HS-27A (cell line): ENCODE measurements at places on chromosomes 11 and 22.

DNA sequence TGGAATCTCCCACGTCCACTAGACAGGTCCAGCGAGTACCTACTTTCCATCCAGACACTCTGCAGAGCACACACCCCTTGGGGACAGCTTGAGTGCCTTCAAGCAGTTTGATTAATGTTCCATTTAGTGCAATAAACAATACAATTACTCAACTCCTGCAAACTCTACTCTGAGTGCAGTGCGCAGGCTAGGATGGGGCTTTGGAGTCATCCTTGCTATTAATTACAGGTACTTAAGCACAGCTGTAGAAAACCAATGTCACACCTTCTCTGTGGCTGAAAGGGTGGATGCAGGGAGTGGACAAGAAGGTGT, 82.6 kb downstream of the MN1 start:
- DNase-seq, result no peak

DNA sequence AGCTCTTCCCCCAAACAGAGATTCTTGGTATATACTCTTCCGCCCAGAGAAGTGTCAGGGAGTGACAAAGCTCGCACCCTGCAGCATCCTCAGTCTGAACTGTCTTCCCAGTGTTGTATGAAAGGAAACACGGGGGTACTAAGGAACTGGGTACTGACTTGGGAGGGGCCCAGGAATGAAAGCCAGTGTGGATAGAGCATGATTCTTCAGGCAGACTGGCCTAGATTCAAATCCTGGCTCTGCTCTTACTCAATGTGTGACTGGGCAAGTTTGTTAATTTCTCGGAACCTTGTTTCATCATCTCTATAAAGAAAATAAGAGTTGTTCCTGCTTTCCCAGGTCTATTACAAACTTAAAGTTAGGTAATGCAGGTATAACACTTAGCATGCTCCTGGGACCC, 266.0 kb upstream of the NARS2 start:
- no peak for DNase-seq

GRCh38 chr11:113351068-113351450, 36.5 kb upstream of the ANKK1 start:
- DNase-seq, result no peak

GRCh38 chr11:80031014-80031600, 590.3 kb upstream of the TENM4 start:
- DNase-seq, result no peak

GRCh38 chr11:120598517-120599257, 87.1 kb downstream of the GRIK4 start:
- no peak for DNase-seq

DNA sequence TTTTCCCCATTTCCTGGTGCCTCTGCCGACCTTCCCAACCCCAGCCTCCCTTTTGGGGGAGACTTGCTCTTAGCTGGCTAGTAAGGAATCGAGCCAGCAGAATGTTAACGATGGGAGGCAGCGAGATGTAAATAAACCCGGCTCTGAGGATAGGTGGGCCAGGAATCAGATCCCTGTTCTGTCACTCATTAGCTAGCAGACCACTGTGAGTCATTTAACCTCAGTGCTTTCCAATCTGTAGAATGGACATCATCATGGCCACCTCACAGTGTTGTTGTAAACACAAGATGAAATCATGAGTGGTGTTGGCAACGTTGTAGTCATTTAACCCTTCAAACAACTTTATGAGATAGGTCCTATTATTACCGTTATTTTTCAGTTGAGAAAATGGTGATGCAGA, 208.6 kb downstream of the KIRREL3 start:
- DNase-seq, result no peak

GRCh38 chr11:65595131-65595530, 469 bp downstream of the KCNK7 start:
- DNase-seq, result no peak

DNA sequence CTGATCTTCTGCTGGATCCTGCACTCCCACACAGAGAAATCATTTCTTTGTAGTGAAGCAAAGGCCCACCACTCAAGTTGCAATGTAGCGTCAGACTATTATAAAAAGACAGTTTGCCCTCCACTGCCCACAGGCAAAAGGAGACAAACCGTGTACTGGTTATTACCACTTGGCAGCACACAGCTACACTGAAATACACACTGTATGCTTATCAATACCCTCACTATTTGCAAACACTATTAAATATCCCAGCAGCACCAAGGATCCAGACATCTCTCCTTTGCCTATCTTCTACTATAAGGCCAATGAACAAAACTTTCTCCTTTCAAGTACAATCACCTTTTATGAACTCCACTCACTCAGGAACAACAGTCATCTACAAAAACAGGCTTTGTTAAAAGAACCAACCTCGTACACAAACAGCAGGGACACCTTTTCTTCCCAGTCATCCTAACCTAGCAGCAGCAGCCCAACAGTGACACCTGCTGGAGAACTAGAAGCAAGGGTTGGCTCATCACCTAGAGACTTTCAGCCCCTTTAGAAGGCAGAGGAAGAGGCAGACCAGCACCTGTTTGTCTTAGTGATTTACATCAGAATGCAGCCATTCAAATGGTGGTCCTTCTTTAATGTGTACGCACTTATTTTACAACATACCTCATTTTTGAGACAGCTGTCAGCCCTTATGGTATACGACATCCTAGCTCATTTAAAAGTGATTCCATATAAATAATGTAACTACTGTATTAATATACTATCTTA, 56.1 kb downstream of the AMBRA1 start:
- DNase-seq, result no peak

- DNase-seq, result no peak
Measured at GRCh38 chr11:111352231-111352746, 26.8 kb downstream of the POU2AF1 start.

DNA sequence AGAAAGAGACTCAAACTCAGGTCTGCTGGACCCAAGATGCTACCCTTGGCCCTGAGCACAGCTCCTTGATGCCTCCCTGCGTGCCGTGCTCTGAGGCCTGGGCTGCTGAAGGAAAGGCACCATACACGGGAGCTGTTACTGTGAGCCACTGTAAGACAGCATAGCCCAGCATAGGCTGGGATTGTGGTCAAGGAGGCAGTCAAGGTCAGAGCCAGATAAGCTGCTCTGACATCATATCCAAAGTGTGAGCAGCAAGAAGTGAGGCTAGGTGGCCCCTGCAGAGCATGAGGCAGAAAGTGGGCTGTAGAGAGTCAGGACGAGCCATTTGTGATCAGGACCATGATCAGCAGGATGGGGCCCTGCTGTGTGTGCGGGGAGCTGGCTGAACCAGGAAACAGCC, 7.7 kb downstream of the SLC22A8 start:
- no peak for DNase-seq

DNA sequence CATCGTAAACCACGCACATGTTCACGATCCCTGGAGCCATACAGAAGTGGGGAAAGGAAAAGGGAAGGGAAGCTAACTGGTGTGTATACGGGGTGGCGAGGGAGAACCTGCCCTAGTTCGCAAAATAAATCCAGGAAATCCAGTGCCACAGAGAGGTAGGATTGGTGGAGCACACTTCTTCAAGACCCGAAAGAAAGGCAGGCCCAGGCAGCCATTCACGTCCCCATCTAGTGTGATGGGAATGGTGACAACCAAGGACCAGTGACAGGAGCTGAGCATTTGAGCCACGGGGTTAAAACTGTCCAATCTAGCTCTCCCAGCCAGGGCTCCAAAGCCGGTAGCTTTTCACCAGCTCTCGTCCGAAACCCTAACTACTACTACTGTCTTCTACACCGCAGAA, 53.7 kb downstream of the IGSF9B start:
- DNase-seq, result no peak

GRCh38 chr11:28659716-28660348, 551.6 kb downstream of the METTL15 start:
- DNase-seq, result no peak

- DNase-seq, result no peak
Measured at GRCh38 chr22:35864545-35865165, 147.0 kb downstream of the APOL5 start.

DNA sequence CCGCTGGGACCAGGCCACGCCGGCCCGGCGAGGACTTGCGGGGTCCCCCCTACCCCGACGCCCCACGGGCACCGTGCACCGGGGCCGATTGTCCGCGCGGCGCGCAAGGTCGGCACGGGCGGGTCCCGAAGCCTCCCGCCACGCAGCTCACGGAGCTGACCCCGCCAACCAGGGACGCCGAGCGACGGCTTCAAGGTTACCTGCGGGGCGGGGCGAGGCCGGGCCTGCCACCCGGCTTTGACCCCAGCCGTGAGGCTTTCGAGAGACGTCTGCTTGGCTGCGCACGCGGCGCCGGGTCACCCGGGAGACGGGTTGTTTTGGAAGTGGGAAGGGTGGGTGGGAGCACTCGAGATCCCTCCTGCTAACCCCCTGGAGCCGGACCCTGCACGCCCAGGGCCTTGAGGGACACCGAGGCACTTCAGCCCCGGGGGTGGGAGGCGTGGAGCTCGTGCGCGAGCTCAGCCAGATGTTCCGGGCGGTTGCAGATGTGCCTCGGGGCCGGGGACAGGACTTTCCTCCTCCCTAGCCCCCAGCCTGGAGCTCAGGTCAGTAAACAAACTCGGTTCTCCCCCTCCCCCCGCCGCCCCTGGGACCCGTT, 3.2 kb upstream of the WNT11 start:
- no peak for DNase-seq

DNA sequence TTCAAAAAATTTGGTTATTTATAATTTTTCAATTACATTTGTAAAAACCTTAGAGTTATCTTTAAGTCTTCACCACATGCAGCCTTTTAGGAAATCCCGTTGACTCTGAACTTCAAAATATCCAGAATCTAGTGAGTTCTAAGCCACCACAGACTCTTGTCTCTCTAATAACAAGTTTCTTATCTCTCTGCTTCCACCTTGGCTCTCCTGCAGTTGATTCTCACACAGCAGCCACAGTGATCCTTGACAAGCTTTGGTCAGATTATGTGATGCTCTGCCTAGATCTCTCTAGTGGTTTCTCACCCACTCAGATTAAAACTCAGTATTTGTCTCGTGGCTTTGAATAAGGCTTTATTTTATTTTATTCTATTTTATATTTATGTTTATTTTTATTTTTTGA, 8.6 kb downstream of the HSD17B12 start:
- DNase-seq, result no peak

DNA sequence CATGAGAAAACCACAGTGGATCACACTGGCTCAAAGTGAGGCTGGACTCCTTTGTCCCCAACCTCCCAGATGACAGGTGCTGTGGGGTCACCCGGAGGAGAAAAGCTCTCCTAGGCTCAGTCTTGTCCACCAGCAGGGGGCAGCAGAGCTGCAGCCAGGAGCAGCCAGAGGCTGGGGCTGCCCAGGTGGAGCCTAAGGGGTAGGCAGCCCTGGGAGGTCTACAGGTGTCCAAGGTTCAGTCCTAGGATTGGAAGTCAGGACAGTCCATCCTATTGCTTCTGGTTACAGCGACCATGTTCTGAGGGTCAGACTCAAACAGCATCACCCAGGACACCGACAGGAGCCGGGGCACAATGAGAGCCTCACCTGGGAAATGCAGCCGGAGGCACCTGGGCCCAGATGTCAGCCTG, 77.6 kb upstream of the IGLL5 start:
- no peak for DNase-seq

DNA sequence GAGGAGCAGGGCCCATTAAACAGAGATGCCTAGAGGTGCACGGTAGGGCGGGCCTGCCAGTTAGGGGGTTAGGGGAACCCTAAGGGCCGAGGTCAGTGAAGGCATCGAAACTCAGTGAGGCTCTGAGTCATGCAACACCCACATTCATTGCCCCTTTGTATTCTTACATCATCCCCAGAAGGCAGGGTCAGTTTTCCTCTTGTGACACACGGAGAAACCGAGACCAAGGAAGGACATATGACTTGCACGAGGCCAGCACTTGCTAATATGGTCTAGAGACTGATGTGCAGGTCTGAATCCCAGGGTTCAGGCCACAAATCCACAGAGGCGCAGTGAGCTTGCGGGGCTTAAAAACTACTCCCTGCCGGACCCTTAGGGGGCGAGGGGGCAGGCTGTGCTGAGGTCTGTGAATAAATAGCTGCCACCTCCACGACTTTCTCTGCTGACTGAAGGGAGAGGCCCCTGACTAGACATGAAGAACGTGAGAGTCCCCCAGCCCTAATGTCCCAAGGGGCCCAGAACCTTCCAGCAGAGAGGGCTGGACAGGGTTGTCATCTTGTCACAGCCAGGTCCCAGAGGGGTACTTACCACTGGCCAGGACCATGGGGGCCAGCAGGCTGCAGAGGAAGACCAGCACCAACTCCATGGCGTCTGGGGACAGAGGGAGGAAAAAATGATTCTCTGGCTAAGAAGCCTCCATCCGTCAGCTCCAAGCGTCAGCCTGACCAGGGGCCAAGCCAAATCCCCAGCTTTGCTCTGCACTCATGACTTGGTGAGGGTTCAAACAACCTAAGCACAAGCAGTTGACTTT, 17.8 kb upstream of the FXYD2 start:
- DNase-seq, result no peak

DNA sequence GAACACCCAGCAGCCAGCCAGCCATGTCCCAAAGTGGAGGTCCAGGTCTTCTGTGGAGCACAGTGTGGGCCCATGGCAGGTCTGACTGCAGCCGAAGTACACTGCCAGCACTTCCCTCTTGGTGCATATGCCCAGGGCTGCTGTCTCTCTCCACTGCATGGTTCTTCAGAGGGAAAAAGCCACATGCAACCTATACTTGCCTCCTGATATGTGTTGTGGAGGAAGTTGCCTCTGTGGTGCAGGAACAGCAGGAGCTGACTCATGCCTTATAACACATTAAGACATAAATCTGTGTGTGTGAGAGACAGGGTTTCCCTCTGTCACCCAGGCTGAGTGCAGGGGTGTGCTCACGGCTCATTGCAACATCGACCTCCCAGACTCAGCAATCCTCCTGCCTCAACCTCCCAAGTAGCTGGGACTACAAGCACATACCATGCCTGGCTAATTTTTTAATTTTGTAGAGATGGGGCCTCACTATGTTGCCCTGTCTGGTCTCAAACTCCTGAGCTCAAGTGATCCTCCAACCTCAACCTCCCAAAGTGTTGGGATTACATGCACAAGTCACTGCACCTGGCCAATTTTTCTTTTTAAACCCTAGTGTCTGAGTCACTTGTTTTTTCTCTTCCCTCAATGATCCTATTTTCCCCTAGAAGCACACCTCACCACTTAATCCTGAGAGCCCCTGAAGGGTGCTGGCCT, 98.8 kb downstream of the MPPED2 start:
- no peak for DNase-seq

GRCh38 chr11:133326849-133327248, 205.5 kb downstream of the OPCML start:
- no peak for DNase-seq

DNA sequence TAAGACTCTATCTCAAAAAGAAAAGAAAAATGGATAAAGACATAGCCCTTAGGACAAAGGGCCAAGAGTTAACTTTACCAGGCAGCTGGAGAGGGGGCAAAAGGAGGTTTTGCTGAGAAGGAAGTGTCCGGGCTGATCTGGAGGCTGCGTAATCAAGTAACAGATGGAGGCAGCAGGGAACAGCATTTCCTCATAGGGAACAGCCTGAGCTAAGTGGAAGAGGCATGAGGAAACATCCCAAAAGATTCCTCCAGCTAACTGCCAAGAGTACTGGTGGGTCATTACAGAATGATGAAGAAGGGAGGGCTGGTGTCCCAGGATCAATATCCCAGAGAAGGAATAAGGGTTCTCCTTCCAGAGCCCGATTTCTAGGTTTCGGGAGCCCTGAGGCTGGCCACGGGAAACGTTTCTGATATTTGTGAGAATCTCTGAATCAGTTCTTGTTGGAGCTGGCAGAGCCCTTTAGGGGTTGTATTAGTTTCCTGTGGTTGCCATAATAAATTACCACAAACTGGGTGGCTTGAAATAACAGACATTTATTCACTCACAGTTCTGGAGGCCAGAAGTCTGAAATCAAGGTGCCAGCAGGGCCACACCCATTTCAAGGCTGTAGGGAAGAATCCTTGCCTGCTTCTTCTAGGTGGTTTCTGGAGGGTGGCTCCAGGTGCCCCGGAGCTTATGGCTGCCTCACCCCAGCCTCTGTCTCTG, 21.2 kb downstream of the LIF start:
- no peak for DNase-seq
